ENCODE measurements at places on chromosomes 12 and 14. TPM values are rescaled to one million over a fixed set of nuclear protein-coding genes. Genes with fewer than 3 reads are reported as not detected.

SLC38A4 gene
- total RNA-seq, result 0.32 TPM

RPS6KA5 gene
- 1.1 TPM for total RNA-seq

PNN gene
- 9.4 TPM for total RNA-seq

POU6F1 gene
- total RNA-seq, result 1.5 TPM

ACYP1 gene
- 1.3 TPM for total RNA-seq
